Hepatocyte (in vitro differentiated cells): ENCODE measurements at places on chromosomes 2 and 18. TPM values are rescaled to one million over a fixed set of nuclear protein-coding genes. Genes with fewer than 3 reads are reported as not detected.

DNA sequence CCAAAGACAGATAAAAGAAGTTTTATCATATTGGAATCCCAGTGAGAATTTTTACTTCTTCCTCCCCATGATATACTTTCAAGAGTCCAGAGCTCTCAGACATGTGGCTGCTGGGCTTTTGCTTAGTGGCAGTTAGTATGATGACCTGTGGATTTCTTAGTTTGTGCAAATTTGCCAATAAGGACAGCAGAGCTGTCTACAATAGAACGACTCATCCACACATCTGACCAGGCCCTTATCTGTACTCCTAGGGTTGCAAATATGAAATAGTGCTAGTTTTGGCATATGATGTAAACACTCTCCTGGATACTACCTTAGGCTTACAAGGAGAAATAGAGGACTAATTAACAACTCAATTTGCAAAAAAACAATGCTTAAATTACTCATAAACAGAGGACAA is 758.4 kb upstream of the TMEFF2 start:
- no peaks in the 10 kb centered on the region for H3K4me1 ChIP-seq
- no peak overlapping the region for H3K4me3 ChIP-seq
- H3K36me3 ChIP-seq, result no peaks in the 10 kb centered on the region
- no peak overlapping the region for H3K27ac ChIP-seq
- DNase-seq, result no peak

- H3K4me1 ChIP-seq, result no peaks in the 10 kb centered on the region
- no peaks in the 10 kb centered on the region for H3K27me3 ChIP-seq
- H3K36me3 ChIP-seq, result no peaks in the 10 kb centered on the region
- DNase-seq, result no peak
- H3K4me3 ChIP-seq, result no peak overlapping the region
These were observed 1037.7 kb upstream of the SLC39A10 start for GRCh38 chr2:194619366-194619765.

Gene IFIH1
- total RNA-seq, result 6.2 and 10.1 TPM in 2 replicates

Gene CTNNA2
- total RNA-seq, result 3.7 and 4.4 TPM in 2 replicates
